ENCODE measurements at places on chromosomes 4 and X.
A peak's percentile ranks its signal among the peaks of the same experiment; 100 is the strongest.

- DNase-seq = no peak
Observed at GRCh38 chr4:163121689-163122088, 45.0 kb downstream of the NAF1 start.

DNA sequence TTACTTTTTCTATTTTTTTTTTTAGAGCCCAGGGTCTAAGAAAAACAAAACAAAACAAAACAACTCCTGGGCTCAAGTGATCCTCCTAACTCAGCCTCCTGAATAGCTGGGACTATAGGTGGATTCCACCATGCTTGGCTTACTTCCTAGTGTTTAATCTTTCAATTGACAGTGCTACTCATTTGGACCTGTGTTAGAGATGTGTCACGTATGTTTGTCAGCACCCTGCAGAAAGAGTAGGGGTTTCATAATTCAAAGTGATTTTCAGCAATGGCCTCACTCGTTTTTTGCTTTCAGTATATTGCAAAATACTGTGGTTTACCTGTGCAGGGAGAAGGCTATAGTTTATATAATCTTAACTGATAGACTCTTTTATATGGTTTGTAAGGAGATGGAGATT lies 71.6 kb upstream of the TEX13D start:
- DNase-seq = no peak

DNA sequence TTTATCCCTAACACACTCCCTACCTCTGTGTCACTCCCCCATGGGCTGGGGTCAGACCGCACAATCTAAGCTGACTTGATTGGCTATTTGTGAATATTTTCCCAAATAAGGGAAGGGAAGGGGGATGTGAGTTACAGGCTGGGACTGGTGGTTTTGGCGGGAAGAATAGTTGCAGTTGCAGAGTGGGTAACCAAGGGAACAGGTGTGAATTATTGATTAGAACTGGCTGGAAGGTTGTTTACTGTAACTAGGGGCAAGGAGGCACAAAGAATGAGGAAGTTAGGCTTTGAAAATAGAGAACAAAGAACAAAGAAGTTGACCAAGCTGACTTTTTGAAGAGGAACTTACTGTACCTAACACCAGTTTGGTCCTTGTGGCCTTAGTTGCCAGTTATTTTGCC lies 88.0 kb upstream of the XAGE2 start:
- no peak for DNase-seq

- no peak for DNase-seq
Observed at GRCh38 chr4:172546782-172547181, 621.8 kb upstream of the GALNT7 start.

- no peak for DNase-seq
Observed at GRCh38 chr4:42416017-42416416, 18.7 kb downstream of the SHISA3 start.

- DNase-seq = no peak
Observed at GRCh38 chr4:94442251-94442650, 9.5 kb upstream of the PDLIM5 start.

DNA sequence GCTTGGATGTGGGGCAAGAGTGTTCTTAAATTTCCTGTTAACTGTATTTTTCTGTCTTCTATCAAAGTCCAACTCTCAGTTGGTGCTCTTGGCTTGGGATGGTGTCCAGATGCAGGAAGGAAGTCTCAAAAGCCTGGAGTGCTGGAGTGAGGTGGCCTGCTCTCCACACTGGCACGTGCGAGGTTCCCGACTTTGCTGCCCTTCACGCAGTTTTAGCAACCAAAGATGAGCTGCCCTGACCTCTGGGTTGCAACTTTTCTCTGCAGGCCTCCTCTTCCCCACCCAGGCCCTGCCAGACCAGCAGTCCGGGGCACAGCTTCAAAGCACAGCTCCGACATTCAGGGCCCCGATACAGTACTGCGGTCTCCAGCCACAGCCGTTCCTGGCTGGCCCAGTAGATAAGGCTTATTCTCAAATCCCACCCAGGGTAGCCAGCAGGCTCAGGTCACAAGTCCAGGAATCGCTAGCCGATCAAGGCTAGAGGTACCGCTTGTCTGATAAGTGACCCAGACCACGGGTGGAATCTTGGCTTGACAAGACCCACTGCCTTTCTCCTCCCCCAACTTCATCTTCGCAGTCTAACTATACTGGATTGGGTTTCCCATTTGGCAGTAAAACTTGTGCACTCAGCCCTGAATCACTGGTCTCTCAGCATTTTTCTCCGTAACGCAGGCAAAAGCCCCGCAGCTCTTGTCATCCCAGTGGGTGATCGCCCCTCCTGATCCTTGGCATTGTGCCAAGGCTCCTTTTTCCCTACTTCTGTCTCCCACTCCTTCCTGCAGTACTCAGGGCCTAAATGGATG lies 21.8 kb upstream of the JADE1 start:
- DNase-seq = peak; percentile 22

- no peak for DNase-seq
Observed at GRCh38 chrX:121666171-121666570, 618.8 kb downstream of the GLUD2 start.
